ENCODE measurements at places on chromosomes 12 and 14.
A peak's percentile ranks its signal among the peaks of the same experiment; 100 is the strongest.

DNA sequence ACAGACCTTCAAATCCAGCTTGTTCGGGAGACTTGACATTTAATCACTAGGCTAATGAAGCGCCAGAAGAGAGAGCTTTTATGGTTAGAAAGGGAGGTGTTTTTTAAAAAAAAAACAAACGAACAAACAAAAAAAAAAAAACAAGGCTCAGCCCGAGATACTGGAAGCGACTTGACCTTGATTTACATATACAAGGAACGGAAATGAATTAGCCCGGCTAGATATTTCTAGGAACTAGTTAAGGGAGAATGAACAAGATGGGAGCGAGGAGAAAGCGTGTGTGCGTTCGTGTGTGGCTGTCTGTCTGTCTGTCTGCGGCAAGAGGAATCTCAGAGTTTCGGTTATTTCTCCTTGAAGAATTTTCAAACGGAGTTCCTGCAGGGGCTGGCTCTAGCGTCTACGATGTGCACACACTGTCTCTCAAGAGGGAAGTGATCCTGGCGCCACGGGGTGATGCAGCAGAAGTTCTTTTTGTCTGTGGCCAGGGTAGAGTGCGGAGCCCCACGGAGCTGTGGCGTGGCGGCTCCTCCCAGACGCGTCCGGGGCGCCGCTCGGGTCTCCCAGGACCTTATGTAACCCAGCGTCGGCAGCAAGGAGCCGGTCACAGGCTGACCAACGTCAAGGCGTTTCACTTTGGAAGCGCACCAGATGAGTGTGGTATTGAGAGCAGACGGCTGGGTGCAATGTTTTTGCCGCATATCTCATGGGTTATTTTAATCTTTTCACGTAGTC is 18.8 kb downstream of the SOCS2 start:
- peak overlapping the region; percentile 82 for H3K4me3 ChIP-seq
- peaks cover 45% of the 10 kb centered on the region for H3K4me1 ChIP-seq
- peaks cover 43% of the 10 kb centered on the region for H3K27me3 ChIP-seq
- peak; percentile 54 for DNase-seq
- peak overlapping the region; percentile 35 for H3K27ac ChIP-seq

DNA sequence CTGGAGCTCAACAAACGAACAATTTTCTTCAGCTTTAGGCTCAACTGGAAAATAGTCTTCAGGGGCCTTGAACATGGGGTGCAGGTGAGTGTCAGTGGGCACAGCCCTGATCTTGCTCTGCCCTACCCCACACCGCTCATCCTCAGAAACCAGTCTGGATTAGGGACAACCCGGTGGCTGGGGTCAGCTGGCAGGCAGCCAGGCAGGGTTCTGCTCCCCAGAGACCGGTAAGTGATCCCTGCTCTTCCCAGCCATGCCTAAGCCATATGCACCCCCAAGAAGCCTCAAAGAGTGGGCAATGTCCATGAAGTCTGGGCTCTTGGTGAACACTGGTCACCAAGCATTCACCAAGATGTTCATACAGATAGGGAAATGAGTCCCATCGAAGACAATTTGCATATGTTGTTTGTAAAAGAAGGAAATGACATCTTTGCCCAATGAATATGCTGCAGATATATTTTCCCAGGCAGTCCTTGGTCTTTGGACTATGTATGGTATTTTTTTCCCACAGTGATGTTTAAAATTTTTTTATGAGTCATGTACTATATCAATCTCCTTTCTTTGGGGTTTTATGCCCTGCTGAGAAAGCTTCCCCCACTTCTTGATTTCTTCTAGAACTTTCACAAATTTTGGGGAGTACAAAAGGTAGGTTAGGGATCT is 63.9 kb upstream of the VASH1 start:
- H3K4me3 ChIP-seq, result no peak overlapping the region
- H3K4me1 ChIP-seq, result no peaks in the 10 kb centered on the region
- no peak overlapping the region for H3K27ac ChIP-seq

GRCh38 chr12:42221726-42222125 is 16.3 kb downstream of the YAF2 start:
- no peaks in the 10 kb centered on the region for H3K27me3 ChIP-seq
- peaks cover 14% of the 10 kb centered on the region for H3K36me3 ChIP-seq
- DNase-seq, result no peak
- H3K27ac ChIP-seq, result no peak overlapping the region
- no peak overlapping the region for H3K4me3 ChIP-seq

- H3K27me3 ChIP-seq, result peaks cover 11% of the 10 kb centered on the region
- H3K4me3 ChIP-seq, result peak overlapping the region; percentile 34
- H3K27ac ChIP-seq, result no peak overlapping the region
- peaks cover 3% of the 10 kb centered on the region for H3K4me1 ChIP-seq
- no peaks in the 10 kb centered on the region for H3K36me3 ChIP-seq
Observed at GRCh38 chr12:31118347-31119191, 44.9 kb downstream of the DDX11 start.

DNA sequence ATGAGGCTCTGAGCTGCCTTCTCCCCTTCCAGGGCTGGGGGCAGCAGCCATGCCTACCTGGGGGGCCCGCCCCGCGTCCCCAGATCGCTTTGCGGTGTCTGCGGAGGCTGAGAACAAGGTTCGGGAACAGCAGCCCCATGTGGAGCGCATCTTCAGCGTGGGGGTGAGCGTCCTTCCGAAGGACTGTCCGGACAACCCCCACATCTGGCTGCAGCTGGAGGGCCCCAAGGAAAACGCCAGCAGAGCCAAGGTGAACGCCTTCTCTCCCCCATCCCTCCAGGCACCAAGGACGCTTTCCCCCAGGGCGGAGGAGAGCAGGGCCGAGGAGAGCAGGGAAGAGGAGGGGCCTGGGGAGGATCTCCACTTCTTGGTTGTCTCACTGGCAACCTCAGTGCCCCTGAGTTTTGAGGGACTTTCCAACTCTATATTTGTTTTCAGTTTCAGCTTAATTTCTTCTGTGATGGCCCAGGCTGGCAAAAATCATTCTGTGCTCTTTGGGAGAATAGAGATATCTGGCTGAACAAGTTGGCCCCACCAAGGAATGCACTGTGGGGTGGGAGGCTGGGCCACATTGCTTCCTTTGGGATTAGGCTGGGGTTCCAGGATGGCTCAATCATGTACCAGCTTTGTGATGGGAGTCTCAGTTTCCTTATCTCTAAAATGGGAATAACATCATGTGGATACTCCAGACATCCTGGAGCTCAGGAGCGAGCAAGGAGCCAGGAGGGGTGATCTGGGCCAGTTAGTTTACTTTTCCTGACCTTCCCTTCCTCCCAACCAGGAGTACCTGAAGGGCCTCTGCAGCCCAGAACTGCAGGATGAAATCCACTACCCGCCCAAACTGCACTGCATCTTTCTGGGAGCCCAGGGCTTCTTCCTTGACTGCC is 1.2 kb downstream of the KHNYN start:
- peak overlapping the region; percentile 96 for H3K27ac ChIP-seq
- H3K27me3 ChIP-seq, result no peaks in the 10 kb centered on the region
- peaks cover 32% of the 10 kb centered on the region for H3K36me3 ChIP-seq
- DNase-seq, result peak; percentile 59
- H3K4me1 ChIP-seq, result peaks cover 59% of the 10 kb centered on the region
- H3K4me3 ChIP-seq, result peak overlapping the region; percentile 93

GRCh38 chr12:108699955-108700563 is 31.3 kb downstream of the CORO1C start:
- no peak overlapping the region for H3K27ac ChIP-seq
- H3K4me3 ChIP-seq, result no peak overlapping the region
- peaks cover 32% of the 10 kb centered on the region for H3K36me3 ChIP-seq
- H3K4me1 ChIP-seq, result peaks cover 40% of the 10 kb centered on the region

DNA sequence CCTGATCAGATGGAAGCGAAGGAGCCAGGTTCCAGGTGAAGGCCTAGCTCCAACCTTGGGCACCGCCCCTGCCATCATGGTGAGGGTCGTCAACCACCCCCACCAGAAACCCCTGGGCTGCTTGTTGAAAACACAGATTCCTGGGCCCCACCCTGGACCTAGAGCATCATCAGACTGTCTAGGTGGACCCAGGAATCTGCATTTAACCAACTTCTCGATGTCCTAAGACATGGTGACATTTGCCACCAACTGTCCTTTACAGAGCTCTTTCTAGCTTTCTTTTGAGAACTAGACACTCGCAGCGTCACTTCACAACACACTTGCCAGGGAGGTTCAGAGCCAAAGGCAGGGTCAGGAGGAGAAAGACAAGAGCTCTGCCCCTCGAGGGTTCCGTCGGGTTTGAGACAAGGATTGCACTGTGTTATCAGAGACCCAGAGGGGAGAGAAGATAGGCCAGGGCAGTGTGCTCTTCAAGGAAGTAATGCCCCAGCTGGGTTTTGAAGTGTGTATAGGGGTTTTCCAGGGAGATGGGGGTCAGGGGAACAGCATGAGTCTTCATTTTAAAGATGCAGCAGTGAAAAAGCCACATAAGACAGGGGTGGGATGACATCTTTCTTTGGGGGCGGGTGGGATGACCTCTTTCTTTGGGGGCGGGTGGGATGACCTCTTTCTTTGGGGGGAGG is 24.6 kb downstream of the RFLNA start:
- H3K36me3 ChIP-seq, result peaks cover 11% of the 10 kb centered on the region
- no peak overlapping the region for H3K4me3 ChIP-seq
- H3K27me3 ChIP-seq, result no peaks in the 10 kb centered on the region
- H3K4me1 ChIP-seq, result no peaks in the 10 kb centered on the region
- no peak overlapping the region for H3K27ac ChIP-seq
- DNase-seq, result no peak

DNA sequence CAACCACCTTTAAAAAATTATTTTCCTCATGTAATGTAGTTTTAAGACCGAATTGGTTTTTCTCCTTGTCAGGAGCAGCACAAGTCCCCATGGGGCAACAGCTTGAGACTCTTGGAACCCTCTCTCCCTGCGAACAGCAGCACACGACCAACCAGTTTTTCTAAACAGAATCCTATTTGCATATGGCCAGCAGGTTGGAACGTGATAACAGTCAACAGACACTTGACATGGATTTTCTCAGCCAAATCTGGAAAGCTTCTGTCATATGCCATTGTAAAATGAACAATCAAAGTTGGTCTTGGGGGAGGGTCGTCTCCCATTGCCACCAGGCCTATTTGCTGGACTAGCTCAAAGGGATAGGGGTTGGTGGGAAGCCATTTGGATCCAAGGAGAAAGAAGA is 1915.0 kb upstream of the FLRT2 start:
- H3K27ac ChIP-seq, result no peak overlapping the region
- H3K4me3 ChIP-seq, result no peak overlapping the region
- no peaks in the 10 kb centered on the region for H3K36me3 ChIP-seq
- H3K4me1 ChIP-seq, result no peaks in the 10 kb centered on the region
- H3K27me3 ChIP-seq, result no peaks in the 10 kb centered on the region
- no peak for DNase-seq

All from activated CD8-positive, alpha-beta T cell treated with anti-CD3 and anti-CD28 coated beads, Interleukin-2, amount 10 ng/mL, durations not matched to agents 7 days and 5 days (primary cell).